T follicular helper cell (primary cell): ENCODE measurements at places on chromosomes 5 and 9.

GRCh38 chr9:125822902-125823301 is 75.7 kb downstream of the PBX3 start:
- DNase-seq: no peak

DNA sequence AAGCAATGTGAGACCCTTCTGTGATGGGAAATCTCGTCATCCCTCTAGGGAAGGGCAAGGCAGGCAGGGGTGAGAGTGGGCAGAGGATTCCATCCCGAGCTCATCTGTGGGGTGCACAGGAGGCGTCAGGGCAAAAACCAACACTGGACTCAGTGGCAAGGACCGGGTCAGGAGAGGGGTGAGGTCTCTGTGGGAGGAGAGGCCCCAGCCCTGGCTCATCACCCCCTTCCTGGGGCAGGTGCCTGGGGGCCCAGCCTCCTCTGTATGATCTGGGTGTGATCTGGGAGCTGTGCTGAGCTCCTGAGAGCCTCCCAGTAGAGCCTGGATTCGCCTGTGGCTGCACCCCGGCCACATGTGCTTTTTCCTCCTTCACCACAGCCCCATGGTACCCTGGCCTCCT is 597 bp downstream of the SPATA31E1 start:
- no peak for DNase-seq

- DNase-seq: no peak
These were observed 8.1 kb downstream of the PPP3R2 start for GRCh38 chr9:101586651-101587050.

GRCh38 chr5:142472306-142472951 is 147.6 kb upstream of the SPRY4 start:
- DNase-seq: peak; percentile 10

DNA sequence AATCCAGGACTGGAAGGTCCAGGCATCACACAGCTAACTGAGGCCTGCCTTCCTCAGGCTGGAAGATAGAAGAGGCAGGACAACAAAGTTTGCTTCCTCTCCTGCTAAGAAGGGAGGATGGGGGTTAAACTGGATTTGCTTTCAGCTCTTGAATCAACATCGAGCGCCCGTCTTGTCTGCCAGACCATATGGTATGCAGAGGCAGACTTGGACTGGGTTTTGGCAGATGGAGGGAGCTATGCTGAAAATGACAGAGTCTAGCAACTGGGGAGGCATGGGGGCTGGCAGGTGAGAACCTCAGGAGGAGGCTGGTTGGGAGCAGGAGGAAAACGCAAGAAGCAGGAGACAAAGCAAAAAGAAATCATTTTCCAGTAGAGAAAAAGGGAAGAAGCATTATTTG is 289.5 kb upstream of the IL12B start:
- DNase-seq: no peak

DNA sequence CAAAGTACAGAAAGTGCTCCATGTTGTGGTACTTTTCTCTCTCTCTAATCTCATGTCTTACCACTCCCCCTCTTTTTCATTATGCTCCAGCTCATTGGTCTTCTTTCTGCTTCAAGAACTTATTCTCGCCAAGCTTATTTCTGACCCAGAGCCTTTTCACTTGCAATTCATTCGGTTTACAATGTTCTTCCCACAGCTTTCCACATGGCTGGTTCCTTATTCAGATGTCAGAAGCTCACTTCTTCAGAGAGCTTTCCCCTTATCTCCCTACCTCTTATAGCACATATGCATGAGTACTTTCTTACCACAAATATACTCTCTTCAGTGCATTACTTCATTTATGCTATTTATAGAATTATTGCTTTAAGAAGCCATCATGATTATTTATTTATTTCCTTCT is 338.8 kb upstream of the ATP10B start:
- DNase-seq: no peak

DNA sequence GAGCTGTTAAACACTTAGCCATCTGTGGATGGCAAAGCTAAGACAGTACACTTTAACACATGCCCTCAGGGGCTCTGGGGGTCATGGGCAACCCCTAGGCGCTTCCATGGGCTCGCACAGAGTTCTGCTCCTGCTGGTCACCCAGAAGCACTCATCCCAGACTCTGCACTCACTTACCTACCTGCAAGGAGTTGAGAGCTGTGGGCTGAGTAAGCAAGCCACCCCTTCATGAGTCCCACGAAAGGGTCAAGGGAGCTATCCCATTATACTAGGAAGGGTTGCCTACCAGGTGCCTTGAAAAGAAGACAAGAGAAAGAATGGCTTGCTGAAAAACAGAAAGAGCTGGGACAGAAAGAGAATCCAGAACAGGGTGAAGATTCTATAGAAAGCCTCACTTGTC is 72.4 kb downstream of the CFAP95 start:
- no peak for DNase-seq

GRCh38 chr9:2764353-2764752 is 47.0 kb downstream of the KCNV2 start:
- no peak for DNase-seq

GRCh38 chr9:120389867-120390266 is 190.1 kb downstream of the CDK5RAP2 start:
- no peak for DNase-seq

- DNase-seq: no peak
These were observed 107.6 kb upstream of the SPRY4 start for GRCh38 chr5:142432369-142432863.

DNA sequence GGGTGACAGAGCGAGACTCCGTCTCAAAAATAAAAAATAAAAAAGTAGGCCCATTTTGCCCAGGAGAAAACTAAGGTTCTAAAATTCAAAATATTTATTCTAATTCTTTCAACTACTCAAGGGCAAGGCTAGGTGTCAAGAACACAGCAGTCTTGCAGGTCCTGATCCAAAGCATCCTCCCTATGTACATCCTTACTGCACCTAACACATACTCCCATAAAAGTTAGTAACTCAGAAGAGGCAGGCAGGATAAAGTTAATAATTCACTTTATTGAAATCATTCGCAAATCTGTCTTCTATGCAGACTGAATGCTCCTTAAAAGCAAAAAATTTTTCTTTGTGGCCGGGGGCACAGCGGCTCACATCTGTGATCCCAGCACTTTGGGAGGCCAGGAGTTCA is 11.1 kb downstream of the GOLPH3 start:
- DNase-seq: no peak

DNA sequence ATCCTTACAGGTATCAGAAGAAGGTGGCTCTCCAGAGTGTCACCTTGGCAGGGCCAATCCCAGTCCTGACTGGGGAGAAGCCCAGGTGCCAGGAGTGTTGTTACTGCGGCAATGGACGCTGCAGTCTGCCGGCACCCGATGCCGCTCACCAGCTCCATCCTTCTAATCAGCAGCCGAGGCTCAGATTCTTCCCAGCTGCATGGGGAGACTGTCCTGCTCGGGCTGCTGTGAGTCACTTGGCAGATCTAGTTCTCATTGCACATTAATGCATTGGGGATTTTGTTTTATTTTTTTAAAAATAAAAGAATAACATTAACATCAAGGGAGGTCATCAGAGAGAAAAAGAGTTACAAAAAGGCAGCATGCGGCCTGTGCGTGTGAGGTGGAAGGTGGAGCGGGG is 115.8 kb downstream of the MTX3 start:
- DNase-seq: no peak

DNA sequence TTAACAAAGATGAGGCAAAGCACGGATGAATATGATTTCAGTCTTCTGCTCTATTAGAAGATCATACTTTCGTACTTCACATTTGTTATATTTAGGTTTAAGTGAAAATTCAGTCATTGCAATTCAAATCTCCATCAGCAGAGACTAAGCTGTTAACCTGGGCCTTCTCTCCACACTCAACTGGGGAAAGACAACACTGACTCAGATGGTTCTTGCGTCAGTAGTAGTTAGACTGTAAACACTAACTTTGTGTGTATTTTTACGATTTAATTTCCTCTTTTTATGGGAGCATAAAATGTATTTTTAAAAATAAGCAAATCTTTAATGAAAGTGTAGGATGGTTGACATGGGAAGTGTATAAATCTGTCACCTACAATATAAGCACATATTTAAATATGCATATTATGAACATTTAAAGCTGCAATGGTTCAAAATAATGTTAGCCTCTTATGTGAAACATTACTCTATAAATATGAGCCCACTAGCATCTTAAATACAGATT is 42.7 kb upstream of the ZNF608 start:
- no peak for DNase-seq

GRCh38 chr5:79255786-79256557 is 20.0 kb downstream of the JMY start:
- no peak for DNase-seq

DNA sequence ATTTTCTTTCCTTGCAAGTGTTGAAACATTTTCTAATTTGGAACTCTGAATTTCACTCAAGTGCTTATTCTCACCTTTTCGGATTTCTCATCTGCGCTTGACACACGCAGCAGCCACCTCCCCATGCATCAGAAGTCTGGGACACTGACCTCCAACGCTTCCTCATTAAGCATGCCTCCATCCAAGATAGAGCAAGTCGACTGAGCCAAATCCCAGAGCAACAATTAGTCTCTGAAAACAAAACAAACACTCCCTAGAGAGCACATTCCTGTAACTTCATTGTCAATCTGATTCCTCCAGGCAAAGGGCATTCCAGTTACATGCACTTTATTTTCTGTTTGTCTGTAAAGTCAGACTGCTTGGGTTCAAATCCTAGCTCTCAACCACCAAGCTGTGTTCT is 5.7 kb downstream of the CD180 start:
- no peak for DNase-seq

GRCh38 chr9:36161187-36161586 is 8.0 kb upstream of the CCIN start:
- no peak for DNase-seq

- no peak for DNase-seq
These were observed 355.7 kb downstream of the IZUMO3 start for GRCh38 chr9:24189986-24190385.

DNA sequence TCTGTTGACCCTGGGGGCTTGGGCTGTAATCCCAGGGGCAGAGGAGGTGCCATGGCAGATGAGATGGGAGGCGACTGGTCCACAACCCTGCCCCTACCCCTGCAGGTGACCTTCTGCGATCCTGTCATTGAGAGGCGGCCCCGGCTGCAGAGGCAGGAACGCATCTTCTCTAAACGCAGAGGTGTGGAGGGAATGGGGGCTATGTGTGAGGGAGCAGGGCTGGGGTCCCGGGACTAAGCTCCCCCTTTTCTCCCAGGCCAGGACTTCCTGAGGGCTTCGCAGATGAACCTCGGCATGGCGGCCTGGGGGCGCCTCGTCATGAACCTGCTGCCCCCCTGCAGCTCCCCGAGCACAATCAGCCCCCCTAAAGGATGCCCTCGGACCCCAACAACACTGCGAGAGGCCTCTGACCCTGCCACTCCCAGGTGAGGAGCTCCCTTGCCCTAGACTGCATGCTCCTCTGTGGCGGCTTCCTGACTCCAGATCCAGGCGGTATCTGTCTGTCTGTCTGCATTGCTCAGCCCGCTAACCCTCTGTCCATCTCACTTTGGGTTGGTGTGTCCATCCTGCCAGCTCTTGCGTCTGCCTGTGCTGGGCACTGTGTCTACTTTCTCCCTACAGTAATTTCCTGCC is 9.9 kb downstream of the ZDHHC12 start:
- DNase-seq: no peak

GRCh38 chr9:20681467-20681866 is 2.6 kb upstream of the FOCAD start:
- no peak for DNase-seq

DNA sequence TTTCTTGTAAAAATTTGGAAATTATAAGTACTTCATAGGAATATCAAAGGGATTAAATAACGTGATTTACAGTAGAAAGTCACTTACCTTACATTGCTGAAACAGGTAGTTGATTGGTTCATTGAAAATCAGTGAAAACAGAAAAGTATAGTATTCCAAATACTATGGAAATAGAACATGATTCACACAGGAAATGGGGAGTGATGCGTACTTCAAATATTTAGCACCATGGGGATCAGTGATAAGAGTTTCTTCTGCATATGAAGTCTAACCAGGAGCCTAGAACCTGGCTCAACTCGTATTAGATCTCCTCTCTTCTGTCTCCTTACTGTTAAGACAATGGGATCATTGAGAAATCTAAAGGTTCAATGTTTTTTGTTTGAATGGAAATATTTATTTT is 133.3 kb downstream of the FAM174A start:
- DNase-seq: no peak

DNA sequence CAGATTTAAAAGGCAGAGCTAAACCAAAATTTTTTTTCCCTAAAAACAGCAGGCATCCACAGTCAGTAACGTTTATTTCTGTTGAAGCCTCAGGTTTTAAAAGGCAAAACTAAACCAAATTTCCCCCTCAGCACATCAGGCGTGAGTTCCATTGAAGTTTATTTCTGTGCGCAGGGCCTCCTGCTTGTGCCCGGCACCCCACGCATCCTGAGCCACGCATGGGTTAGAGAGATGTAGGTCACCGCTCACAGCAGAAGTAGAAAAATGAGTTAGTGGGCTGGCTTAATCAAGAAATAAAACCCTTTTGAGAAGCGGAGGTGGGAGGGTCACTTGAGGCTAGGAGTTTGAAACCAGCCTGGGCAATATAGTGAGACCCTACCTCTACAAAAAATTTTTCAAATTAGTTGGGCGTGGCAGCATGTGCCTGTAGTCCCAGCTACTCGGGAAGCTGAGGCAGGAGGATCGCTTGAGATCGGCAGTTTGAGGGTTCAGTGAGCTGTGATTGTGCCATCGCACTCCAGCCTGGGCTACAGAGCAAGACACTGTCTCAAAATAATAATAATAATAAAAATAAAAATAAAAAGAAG is 75.6 kb upstream of the SPIN1 start:
- no peak for DNase-seq

DNA sequence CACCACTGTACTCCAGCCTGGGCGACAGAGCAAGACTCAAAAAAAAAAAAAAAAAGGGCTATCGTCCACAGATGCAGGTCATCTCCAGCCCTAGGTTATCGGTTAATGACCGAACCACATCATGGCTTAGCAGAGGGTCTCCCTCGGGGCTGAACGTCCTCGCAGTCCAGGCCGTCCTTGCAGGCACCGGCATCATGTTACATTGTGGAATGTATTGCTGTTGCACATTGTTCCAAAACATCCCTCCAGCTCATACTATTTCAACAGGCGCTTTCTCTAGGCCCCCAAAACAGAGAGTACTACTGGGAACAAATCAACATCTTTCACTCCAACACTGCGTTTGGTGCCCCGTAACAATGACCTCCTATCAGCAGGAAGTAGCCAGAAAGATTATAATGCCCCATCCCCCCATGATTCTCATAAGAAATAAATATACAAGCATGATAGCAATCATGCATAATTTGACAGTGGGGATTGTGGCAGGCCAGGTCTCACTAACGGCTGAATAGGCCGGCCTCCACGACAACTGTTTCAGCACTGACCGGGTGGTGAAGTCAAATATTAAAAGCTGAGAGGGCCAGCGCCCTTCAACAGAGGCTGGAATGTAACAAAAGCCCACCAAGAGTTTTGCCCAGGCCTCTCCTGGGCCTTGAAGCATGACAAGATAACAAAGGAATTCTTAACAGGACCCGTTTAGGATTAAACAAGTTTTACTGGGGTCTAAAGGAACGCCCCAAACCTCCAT is 1.1 kb upstream of the LCN9 start:
- DNase-seq: no peak

GRCh38 chr9:90307167-90307833 is 335.3 kb downstream of the DIRAS2 start:
- DNase-seq: no peak
